NCI-H2227 treated with DMSO at 0.1 percent for 48 hours (cell line): ENCODE measurements at places on chromosomes 4 and X.

GRCh38 chrX:69173906-69174305 is 8.7 kb upstream of the PJA1 start:
- peak; percentile 15 for DNase-seq

GRCh38 chr4:171281359-171281758 is 531.8 kb upstream of the GALNTL6 start:
- no peak for DNase-seq

GRCh38 chr4:183264614-183265013 is 55.5 kb downstream of the CLDN22 start:
- DNase-seq, result no peak

DNA sequence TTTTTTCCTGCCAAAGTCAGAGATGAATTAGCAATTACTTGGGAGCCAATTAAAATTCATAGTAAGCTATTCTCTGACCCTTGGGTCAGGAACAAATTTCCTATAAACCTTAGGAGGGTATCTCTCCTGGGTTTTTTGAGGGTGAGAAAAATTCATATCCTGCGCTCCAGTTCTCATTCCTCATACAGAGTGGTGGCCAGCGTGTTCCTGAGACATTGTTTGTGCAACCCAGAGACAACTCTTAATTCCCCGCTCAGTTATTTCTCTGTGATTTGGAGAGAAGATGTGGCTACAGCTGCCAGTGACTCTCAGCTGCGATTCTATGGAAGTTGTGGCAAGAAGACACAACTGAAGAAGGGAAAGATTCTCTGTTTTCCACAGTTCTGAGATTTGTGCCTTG is 37.9 kb upstream of the CBR4 start:
- DNase-seq, result no peak

- no peak for DNase-seq
Observed at GRCh38 chr4:83552924-83553323, 17.0 kb downstream of the GPAT3 start.

- DNase-seq, result no peak
Observed at GRCh38 chrX:137573324-137574101, 7.6 kb downstream of the ZIC3 start.

DNA sequence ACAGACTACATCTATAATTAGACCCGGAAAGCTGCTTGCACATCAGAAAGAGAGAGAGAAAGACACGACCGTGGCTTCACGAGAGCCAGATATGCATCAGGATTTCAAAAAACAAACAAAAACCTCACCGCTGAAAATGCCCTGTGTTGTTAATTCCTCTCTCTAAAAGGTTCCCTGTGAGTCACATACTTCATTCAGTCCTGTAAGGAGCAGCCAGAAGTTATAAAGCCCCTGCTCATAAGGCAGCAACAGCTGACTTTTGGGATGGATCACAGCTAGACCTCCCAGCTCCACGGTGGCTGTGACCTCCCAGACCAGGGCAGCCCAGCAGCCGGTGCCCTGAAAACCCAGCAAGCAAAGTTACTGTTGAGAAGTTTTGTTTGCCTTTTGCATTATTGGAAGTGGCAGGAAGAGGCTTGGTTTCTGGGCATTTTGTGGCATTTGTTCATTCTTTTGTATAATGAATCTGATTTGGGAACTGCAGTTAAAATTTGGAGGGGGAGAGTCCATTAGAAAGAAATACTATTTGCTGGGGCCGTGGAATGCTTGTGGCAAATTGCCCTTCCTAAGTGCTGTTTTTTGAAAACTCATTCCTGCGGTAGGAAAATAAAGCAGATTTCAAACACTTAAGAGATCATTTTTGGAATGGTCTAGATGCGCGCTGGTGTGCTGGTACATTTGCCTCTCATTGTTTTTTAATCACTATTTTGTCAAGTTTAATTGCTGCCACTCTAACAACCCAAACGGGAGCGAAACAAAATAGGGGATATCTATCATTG is 520.4 kb downstream of the BCOR start:
- peak; percentile 55 for DNase-seq

GRCh38 chr4:130026185-130026584 is 930.2 kb downstream of the C4orf33 start:
- DNase-seq, result peak; percentile 18

DNA sequence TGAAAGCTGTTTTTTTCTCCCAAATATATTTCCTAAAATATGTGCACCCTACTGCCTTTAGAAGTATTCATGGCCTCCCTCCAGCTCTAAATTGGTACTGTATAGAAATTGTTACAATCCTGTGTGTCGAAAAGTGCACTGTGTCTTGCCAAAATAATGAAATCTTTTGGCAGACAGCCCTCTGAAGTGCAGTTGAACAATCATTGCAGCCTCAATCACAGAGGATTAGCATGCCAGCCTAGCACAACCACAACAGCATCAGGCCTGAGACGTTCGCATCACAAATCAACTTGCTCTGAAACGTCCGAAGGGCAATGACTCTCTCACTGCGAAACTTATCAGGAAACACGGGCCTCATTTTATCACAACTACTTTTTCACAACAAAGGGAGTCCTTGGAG is 99.0 kb downstream of the ANOS1 start:
- no peak for DNase-seq
